Brain (organoid and tissue), 16 donors: ENCODE measurements at places on chromosomes 2 and 18. TPM values are rescaled to one million over a fixed set of nuclear protein-coding genes. Genes with fewer than 3 reads are reported as not detected.

The LCT gene
- not detected for polyA plus RNA-seq

The RBM45 gene
- 4.3 TPM for polyA plus RNA-seq

The CDH2 gene
- polyA plus RNA-seq = 85.4 TPM

The AQP4 gene
- 35.4 TPM for polyA plus RNA-seq

The MTCL1 gene
- 26.5 TPM for polyA plus RNA-seq

The CD207 gene
- polyA plus RNA-seq = 0.39 TPM

The KYNU gene
- 0.15 TPM for polyA plus RNA-seq

The SMARCAL1 gene
- 24.2 TPM for polyA plus RNA-seq

The GNLY gene
- 4.5 TPM for polyA plus RNA-seq

The REV1 gene
- 8.6 TPM for polyA plus RNA-seq

The MGAT5 gene
- 15.3 TPM for polyA plus RNA-seq

The GATA6 gene
- polyA plus RNA-seq = not detected

The LYPD6 gene
- polyA plus RNA-seq = 2.7 TPM

The DTNA gene
- 114 TPM for polyA plus RNA-seq

The GALNT13 gene
- 1.7 TPM for polyA plus RNA-seq

The KCNIP3 gene
- 29.5 TPM for polyA plus RNA-seq

The CCDC93 gene
- polyA plus RNA-seq = 6.4 TPM

The RNF125 gene
- polyA plus RNA-seq = 1.2 TPM

The CIDEA gene
- polyA plus RNA-seq = 1.5 TPM

The IL36G gene
- not detected for polyA plus RNA-seq

The OLA1 gene
- polyA plus RNA-seq = 122 TPM

The KIAA2012 gene
- polyA plus RNA-seq = 0.42 TPM

The CFAP221 gene
- 1.1 TPM for polyA plus RNA-seq

The QPCT gene
- polyA plus RNA-seq = 74.2 TPM

The DLGAP1 gene
- 8.0 TPM for polyA plus RNA-seq

The MYO3B gene
- not detected for polyA plus RNA-seq

The MSTN gene
- not detected for polyA plus RNA-seq

The POTEC gene
- not detected for polyA plus RNA-seq

The CKAP2L gene
- polyA plus RNA-seq = 11.8 TPM

The RAB6C gene
- polyA plus RNA-seq = 0.29 TPM

The TEX44 gene
- not detected for polyA plus RNA-seq

The SLC66A3 gene
- 4.1 TPM for polyA plus RNA-seq

The CDK15 gene
- polyA plus RNA-seq = not detected

The ARHGEF33 gene
- polyA plus RNA-seq = 1.0 TPM

The UNC80 gene
- 2.5 TPM for polyA plus RNA-seq

The UGT1A3 gene
- polyA plus RNA-seq = not detected

The DCDC2C gene
- not detected for polyA plus RNA-seq

The TRABD2A gene
- polyA plus RNA-seq = 0.90 TPM

The CFC1 gene
- 3.1 TPM for polyA plus RNA-seq

The SLC9A4 gene
- polyA plus RNA-seq = not detected

The TCF7L1 gene
- polyA plus RNA-seq = 15.3 TPM

The SLC4A3 gene
- polyA plus RNA-seq = 16.6 TPM

The CNTNAP5 gene
- polyA plus RNA-seq = 0.90 TPM
